Posterior cingulate gyrus (tissue), 11 donors: ENCODE measurements at places on chromosomes 1 and 21.

- DNase-seq = no peak
These were observed 254.8 kb downstream of the OLFM3 start for GRCh38 chr1:101741910-101742309.

DNA sequence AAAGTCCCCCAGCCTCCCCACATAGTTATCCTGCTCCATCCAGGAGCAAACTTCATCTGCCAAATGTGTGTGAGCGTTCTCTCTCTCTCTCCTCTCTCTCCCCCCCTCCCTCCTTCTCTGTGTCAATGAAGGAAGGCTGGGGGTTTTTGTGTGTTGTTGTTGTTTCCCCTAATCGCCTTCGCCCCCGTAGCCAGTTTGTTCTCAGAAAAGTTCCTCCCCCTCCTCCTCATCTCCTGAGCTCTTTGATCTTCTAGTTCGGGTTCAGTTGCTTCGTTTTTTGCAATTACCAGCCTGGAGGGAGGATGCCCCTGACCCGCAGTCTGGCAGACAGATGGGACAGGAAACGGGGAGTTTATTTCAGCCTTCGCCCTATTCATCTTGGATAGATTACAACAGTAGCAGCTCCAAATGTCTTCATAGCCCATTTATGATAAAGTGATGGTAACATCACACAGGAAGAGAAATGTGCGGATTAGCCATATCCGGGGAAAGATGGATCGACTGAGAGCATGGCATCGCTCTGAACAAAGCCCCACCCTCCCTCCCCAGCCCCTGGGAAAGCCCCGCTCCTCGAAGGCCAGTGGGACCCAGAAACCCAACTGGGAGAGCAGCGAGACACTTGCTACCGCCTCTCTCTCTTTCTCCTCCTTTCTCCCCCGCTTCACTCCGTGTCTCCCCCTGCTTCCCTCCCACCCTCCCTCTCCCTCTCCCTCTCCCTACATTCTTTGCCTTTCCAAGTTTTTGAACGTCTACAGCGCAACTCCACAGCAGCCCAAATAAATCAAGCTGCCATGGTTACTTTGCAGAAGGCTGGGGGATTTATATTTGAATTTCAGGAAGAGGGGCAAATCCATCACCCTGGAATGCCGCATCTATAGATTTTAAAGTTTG lies 139.7 kb upstream of the ARHGEF16 start:
- no peak for DNase-seq

GRCh38 chr1:28644494-28644893 lies 1.6 kb upstream of the TAF12 start:
- DNase-seq = no peak

DNA sequence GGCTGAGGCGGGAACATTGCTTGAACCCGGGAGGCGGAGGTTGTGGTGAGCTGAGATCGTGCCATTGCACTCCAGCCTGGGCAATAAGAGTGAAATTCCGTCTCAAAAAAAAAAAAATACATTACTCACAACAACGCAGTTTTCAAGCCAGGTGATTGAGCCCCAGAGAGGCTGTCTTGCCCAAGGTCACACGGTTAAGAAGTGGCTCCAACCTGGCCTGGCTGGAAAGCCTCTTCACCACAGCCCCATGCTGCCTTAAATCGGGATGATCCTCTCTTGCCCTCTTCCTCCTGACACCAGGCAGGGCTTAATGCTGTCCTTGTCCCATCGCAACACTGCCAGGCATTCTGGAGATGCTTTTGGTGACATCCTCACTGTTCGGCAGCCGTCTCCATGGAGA lies 21.6 kb downstream of the DRAXIN start:
- DNase-seq = no peak

DNA sequence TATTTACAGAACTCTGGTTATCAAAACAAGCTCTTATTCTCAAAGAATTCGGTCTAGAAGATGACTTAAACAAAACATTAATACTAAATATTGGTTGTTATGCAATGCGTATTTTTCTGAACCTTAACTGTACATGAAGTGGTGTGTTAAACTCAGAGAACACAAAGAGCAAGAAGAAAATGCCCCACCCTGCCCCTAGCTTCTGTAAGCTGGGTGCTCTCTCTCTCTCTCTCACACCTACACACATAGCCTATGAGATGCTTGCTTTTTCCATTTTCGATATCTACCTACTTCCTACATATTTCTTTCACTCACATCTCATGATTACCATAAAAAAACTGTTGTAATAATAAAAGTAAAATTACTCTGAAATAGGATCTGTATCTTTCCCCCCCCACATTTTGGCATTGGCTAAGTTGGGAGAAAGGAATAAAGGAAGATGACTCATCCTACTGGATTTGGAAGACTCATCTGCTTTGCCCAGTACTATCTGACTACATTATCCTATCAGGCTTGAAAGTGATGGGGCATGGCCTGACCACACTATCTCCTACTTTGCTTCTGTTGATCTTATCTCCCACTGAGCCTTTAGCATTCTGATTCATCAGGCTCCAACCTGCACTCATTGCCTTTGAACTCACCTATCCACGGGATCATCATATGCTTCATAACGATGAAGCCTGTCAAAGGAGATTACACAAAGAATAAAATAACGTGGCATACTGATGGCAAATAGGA lies 2.9 kb downstream of the CRYZ start:
- no peak for DNase-seq

GRCh38 chr1:175861626-175862367 lies 118.4 kb upstream of the TNR start:
- no peak for DNase-seq

DNA sequence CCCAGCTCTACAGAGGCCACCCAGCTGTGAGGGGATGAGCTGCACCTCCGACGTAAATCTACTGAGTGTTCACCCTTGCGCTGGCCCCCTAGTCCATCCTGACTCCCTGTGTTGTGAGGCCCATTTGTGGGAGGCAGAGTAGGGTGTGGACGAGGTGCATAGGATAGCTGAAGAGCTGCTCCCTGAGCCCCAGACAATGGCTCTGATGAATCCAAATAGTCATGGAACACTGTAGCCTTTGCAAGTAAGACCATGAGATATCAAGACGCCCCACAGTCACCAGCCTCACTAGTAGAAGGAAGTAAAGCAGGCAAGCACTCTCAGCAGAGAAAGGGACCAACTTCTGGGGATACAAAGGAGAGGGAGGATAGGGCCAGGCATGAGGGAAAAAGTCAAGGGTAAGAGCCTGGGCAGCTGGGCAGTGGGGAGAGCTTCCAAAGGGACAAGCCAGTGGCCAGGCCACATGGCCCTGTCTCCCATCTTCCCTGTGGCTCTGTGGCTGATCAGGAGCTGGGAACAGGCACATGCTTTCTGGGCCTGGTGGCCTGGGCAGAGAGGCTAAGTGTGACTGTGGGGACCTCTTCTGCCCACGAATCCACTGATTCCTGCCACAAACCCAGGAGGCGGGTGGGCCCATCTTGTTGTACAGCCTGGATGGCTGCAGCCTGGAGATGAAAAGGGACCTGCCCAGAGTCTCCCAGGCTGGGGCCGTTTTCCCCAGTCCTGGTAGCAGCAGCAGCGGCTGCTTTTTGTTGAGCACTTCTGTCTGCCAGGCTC lies 55.5 kb upstream of the EPS8L3 start:
- DNase-seq = no peak

DNA sequence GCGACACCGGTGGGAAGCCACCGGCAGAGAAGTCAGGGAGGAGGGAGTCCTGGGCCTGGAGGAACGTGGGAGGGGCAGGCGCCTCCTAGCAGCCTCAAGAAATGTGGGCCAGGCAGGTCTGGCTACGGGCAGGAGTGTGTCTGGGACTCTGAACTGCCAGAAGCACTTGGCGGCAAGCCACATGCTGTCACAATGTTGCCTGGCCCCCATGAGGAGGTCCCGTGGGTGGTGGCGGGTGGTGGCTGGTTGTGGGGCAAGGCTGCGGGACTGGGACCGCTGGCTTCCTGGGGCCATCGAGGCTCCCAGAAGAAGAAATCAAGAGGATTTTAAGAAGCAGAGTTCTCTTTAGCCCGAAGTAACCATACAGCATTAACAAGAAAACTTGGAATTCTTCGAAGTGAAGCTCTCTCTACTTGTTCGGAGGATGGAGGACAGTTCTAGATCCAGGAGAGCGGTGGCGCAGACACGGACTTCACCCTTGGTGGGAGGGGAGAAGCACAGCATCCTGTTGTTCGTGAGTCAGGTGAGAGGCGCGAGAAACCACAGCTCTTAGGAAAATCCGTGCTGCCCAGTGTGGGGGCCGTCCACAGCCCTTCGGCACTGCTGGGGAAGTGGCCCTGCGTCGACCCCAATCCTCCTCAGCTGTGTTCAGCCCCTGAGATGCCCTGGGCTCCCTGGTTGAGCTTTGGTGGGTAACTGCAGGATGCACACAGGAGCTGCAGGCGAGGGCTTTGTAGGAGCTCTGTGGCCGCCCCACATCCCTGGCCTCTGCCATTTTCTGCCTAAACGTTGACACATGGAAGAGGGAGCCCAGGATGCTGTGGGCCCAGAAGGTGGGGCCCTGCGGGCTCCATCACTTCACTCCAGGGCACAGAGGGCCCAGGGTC lies 12.4 kb downstream of the SKI start:
- DNase-seq = no peak

DNA sequence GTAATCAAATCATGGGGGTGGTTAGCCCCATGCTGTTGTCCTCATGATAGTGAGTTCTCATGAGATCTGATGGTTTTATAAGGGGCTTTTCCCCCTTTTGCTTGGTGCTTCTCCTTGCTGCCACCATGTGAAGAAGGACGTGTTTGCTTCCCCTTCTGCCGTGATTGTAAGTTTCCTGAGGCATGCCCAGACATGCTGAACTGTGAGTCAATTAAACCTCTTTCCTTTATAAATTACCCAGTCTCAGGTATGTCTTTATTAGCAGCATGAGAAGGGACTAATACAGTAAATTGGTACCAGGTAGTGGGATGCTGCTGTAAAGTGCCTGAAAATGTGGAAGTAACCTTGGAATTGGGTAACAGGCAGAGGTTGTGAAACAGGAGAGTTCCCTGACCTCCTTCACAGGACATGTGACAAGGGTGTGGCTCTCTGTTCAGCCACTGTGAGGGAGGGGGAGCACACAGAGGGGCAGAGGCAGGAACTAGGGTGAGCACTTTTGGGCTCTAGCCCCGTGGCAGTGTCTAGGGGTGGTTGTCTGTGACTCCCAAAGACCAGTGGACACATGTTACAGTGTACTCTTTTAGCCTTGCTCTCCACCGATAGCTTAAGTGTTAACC lies 105.3 kb downstream of the BACH1 start:
- no peak for DNase-seq
